ENCODE measurements at places on chromosomes 7 and 10. TPM values are rescaled to one million over a fixed set of nuclear protein-coding genes. Genes with fewer than 3 reads are reported as not detected.

DNA sequence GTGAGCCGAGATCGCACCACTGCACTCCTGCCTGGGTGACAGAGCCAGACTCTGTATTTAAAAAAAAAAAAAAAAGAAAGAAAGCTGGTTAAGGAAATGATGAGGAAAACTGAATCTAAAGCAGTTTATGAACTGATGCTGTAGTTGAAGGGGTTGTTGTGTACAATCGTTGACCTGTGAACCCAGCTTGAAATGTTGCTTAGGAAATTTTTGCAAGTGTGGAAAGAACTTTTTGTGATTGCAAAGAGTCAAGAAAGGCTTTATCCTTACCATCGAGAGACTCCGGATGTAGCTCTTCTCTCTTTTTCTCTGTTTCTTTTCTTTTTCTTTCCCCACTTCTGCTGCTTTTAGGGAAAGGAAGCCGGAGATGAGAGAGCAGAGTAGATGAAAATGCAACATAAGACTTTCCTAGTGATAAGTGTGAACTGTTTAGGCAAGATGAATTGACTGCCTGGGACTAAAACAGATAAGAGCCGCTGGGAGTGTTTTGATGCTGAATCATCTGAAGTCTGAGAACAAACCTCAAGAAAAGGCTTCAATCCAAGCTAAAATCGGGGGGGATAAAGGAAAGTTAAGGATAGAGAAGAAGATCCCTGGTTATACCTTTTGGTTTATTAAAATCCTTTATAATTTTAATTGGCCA, 69.0 kb downstream of the TAF3 start:
- DNase-seq = no peak

DNA sequence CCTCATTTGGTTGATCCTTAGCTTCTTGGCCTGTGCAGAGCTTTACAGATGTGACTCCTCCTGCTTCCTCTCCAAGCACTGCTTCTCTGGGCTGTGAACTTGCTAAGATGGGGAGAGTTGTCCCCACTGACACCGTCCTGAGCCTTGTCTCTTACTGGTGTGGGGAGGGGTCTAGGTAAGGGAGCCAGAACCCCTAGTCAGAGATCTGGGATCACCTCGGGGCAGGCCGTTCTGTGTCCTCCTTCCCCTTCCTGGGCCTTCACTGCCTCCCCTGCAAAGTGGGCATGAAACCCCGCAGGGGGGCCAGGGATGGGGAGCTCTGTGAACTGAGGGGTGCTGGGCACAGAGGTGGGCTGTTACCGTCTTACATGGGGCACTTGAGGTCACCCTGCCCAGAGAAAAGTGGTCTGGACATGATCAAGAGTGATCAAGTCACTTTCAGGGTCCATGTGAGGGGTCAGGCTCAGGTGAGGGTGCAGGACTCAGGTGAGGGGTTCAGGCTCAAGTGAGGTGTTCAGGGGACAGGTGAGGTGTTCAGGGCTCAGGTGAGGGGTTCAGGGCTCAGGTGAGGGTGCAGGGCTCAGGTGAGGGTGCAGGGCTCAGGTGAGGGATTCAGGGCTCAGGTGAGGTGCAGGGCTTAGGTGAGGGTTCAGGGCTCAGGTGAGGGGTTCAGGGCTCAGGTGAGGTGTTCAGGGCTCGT, 86.2 kb downstream of the ADCY1 start:
- no peak for DNase-seq

DNA sequence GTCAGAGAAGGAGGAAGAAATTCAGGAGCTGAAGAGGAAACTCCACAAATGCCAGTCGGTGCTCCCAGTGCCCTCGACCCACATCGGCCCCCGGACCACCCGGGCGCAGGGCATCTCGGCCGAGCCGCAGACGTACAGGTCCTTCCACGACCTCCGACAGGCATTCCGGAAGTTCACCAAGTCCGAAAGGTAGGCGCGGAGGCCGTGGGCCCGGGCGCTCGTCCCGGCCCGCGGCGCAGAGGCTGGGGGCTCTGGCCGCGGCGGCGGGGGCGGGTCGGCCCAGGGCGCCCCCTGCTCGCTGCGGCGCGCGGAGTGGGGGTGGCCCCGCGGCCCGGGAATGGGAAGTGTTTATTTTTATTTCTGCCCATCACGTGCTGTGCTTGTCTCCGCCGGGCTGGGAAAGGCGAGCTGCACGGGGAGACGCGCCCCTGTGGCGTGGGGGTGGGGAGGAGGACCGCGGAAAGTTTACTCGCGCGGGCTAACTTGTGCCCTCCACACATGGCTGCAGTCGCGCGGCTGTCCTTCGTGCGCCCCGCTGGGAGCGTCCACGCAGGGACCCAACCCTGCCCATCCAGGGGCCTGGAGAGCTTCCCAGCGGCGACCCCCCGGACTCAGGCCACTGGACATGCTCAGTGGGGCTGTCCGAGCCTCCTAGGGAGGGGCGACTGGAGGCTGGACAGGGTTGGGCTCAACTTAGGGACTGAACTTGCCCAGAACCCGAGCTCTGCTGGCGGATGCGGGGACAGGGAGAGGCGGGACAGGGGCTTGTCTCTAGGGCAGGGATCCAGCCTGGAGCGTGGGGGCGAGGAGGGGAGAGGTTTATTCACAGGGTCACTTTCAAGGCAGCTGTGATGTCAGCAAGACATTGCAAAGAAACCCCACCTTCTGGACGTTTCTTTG, 82.6 kb upstream of the PRKG1 start:
- peak; percentile 71 for DNase-seq

DNA sequence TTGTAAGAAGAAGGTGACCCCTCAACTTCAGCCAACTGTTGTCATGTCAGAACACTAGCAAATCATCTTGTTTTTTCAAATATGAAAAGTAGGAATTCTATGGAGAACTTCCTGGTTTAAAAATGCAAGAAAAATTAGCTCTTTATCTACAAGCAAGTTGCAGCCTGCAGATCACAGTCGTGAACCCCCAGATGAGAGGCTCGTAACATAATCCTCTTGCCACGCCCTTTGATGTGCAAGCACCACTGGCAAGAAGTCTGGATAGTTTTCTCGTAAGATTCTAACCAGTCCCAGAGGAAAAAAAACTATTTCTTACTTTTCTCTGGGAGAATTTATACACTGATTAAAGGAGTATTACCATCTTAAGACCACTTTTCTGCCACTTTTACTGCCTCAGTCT, 132.3 kb downstream of the DPY19L1 start:
- DNase-seq = no peak

- DNase-seq = no peak
Measured at GRCh38 chr10:110002801-110003523, 4.8 kb upstream of the ADD3 start.

DNA sequence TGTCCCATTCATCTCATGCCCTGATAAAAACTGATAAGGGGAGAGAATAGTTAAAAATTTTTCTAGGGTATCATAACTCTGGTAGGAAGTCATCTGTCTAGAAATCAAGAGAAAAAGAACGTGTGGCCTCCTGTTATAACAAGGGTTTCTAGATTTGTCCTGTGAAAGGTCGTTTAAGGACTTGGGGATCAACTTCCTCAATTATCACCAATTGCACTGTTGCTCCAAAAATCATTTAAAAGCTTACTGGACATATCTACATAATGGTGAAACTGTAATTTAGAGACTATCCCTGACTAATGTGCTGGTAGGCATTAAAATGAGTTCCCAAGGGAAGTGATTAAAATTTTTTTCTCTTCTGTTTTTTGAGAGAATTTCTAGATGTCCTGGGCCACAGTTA, 58.2 kb downstream of the GPR141 start:
- DNase-seq = no peak

GRCh38 chr7:94605031-94605430, 50.9 kb downstream of the SGCE start:
- DNase-seq = no peak

JCAD gene
- polyA plus RNA-seq = 13.0 TPM

- DNase-seq = no peak
Measured at GRCh38 chr10:82826132-82826531, 951.1 kb downstream of the NRG3 start.

- DNase-seq = no peak
Measured at GRCh38 chr10:6786579-6787031, 206.5 kb upstream of the PRKCQ start.

GRCh38 chr7:8254215-8254614, 7.8 kb downstream of the ICA1 start:
- no peak for DNase-seq

All from heart right ventricle (tissue), 16 donors.